ENCODE measurements at places on chromosomes 2 and 18.

DNA sequence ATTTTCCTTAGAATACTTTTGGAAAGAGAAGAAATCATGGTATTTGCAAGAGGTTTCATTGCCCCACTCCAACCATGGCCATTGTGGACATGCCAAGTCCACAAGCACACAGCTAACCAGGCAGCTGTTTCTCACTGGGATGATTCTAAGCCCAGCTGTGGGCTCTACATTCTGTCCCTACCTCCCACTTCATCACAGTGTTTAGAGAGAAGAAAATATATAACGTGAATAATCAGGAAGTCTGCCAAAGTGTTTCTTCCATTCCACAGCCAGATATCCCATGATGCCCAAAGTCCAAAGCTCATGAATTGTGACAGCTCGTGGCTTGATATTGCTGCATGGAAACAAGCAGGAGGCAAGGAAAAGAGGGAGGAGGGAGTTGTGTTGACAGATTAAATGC, 433.7 kb upstream of the GYPC start:
- DNase-seq: no peak

GRCh38 chr2:100992262-100992661, 9.8 kb upstream of the RPL31 start:
- no peak for DNase-seq

- no peak for DNase-seq
Measured at GRCh38 chr18:25658476-25658875, 306.5 kb upstream of the ZNF521 start.

DNA sequence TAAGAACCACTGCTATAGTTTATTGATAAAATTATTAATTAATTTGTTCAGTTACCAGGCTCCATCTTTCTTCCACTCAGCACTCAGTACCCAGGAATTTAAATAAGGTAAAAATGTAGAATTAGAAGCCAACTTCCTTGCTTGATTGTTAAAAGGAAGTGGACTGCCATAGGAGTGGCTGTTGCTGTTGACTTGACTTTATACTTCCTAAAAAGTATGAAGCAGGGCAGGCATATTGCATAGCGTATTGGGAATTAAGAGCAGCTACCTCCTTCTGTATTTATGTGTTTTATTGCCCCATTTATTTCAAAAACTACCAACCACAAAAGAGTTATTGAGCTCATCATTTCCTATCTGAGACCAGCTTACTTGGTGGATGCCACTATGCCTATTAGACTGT, 27.9 kb downstream of the PSMD1 start:
- no peak for DNase-seq

GRCh38 chr18:228586-228985, 39.3 kb downstream of the THOC1 start:
- DNase-seq: no peak

DNA sequence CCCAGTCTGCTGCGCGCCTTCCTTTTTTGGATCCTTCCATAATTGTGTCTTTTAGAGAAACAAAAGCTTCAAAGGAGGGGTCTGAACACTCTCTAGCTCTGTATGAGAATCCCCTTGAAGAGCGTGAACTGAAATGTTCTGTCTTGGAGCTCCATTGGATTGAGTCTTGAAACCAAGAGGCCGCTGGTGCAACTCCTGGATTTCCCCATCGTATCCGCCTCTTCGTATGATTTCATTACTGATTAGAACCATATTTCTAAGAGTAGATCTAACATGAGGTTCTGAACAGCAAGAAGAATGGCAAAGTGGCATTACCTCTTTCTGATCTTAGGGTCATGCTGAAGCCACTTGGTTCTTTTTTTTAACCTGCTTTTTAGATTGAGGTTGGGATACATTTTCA, 31.4 kb upstream of the NRP2 start:
- DNase-seq: no peak

DNA sequence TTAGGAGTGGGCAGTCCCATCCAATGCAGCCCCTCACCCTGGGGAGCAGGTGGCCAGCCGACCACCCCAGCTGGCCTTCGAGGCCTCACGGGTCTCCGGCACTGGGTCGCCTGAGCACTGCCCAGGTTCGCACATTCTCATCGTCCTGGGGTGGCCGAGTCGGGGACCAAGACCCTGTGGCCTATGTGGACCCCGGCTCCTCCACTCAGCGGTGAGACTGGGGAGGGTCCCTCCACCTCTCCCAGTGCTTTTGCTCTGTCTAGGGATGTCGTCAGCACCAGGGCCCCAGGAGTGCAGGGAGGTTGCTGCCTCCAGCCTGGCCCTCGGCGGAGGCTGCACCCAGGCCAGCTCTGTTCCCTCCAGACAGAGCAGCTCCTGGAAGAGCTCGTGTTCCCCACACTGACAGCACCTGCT, 89.6 kb downstream of the TPO start:
- no peak for DNase-seq

DNA sequence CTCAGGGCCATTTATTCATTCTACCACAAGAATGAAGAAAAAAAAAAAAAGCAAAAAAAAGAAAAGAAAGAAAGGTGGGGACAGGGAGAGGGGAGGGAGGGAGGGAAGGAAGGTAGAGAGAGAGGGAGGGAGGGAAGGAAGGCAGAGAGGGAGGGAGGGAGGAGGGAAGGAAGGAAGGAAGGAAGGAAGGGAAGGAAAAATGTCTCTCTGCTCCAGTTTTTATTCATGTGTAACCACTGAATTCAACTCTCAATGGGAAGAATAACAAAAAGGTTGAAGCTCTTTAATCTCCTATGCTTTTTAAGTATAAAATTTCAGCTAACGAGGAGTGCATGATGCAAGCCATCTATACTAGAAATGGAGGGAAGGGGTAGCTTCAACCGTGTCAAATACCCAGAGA, 287.3 kb downstream of the MREG start:
- DNase-seq: no peak

DNA sequence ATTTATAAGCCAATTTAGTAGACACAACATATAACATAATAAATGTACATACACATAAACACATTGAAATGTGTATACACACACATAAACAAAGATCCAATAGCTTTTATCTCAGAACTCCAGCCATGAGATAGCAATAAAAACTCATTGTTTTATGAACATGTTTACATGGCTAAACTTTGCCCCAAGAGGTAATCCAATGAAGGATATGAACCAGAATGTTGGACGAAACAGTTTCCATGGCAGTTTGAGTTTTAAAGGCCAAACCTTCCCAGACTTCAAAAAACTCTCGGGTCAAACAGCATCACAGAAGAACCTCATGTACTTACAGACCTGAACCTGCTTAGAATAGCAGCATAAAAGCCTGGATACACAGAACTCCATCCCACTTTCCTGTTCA, 97.2 kb upstream of the WDR75 start:
- DNase-seq: no peak
